Suppressor macrophage (primary cell): ENCODE measurements at places on chromosomes 6 and 20.

DNA sequence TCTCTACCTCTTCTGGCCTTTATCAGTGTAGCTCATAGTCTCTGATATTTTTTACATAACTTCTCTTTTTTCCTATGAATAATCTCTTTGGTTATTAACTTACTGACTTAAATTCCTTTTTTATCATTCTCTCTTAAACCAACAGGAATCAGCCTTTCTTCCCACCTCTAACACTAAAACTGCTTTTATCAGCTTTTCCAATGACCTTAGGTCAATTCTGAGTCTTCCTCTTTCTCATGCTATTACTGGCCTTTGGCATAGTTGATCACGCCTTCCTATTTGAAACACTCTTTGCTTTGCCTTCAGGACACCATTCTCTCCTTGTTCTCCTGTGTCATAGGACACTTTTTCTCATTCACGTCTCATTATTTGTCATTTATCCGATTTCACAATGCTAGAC, 8.1 kb upstream of the HINT3 start:
- peak; percentile 78 for DNase-seq

GRCh38 chr20:41738604-41739206, 120.5 kb upstream of the CHD6 start:
- DNase-seq = peak; percentile 48

GRCh38 chr6:111220383-111221031, 133.2 kb downstream of the SLC16A10 start:
- no peak for DNase-seq

GRCh38 chr6:46407776-46408530, 83.3 kb downstream of the RCAN2 start:
- DNase-seq = no peak

DNA sequence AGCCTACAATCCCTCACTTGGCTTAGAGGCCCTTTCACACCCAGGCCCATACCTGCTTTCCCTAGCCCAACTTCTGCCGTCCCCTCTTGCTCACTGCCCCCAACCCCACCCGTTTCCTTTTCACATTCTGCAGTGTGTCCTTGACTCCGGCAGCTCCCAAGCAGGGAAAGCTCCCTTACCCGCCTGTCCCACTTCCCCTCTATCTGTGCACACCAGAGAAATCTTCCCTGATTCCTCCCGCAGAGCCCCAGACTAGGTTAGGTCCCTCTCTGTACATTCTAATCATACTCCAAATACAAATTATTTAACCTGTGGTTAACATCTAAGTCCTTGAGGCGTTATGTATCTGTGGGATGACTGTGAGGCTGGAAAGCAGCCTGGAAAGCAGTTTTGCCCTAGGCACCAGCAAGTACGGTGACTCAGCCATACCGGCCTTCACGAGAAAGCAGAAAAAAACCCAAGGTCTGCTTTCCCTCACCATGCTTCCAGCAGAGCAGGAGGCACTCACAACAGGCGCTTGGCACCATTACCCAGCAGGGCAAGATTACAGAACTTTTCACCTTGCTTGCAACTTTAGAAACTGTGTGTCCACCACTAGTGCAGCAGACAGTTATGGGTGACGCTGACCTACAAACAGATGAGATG, 22.3 kb downstream of the ELOVL5 start:
- DNase-seq = peak; percentile 20

DNA sequence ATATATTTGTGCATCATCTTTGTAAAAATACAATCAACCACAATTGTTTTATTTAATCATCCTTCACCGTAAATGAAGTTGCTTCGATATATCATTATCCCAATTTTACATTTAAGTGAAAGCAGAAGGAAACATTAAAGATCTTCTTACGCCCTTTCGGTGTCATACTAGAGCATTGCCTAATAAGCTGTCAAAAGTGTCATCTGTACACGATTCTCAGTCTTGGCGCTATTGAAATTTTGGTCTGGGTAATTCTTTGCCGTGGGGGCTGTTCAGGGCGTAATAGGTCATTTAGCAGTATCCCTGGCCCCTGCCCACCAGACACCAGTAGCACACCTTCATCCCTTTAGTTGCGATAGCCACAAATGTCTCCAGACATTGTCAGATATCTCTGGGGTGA, 40.4 kb upstream of the TMEM170B start:
- no peak for DNase-seq

DNA sequence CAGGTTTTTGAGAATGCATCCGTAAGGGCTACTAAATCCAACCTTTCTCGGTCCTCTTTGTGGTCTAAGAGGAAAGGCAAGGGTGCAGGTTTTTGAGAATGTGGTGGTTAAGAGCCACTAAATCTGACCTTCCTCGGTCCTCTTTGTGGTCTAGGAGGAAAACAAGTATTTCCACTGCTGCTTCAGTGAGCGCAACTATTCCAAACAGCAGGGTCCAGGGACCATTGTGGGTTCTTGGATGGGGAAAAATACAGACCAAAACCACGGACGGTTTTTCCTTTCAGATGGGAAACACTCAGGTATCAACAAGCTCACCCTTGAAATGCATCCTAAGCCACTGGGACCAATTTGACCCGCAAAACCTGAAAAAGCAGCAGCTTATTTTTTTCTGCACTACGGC, 21.9 kb downstream of the BTBD9 start:
- no peak for DNase-seq

DNA sequence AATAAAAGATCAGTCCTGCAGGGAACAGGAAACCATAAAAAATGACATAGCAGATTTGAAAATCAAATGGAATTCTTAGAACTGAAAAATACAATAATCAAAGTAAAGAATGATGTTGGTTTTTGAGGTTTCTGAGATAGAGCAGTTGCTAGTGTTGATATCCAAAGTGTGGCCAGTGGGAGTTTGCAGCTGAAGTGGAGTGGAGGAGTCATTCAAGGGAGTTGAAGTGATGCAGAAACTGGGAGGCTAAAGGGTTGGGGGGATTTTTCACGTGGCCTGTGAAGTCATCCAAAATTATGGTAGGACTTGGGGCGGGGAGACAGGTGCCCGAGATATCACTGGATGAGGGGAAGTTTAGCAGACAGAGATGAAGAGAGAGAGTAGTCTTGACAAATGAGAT, 123.6 kb downstream of the CDC5L start:
- no peak for DNase-seq

DNA sequence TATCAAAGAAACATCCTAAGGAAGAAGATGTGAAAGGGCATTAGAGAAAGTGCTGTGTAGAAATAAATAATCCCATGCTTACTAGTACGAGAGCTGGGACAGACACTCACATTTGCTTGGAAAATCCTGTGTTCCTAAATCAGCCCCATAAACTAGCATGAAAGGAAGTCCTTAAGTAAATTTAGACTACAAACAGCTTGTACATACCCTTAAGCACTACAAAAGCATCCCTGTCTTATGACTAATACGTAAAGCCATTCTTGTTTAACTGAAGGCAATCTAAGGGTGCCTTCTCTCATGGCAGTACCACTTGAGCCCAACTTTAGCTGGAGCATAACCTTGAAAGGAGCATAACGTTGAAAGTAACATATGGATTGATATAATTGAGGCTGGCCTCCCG, 15.4 kb upstream of the FOXQ1 start:
- DNase-seq = no peak

GRCh38 chr6:165049362-165049761, 260.0 kb downstream of the C6orf118 start:
- DNase-seq = peak; percentile 0

DNA sequence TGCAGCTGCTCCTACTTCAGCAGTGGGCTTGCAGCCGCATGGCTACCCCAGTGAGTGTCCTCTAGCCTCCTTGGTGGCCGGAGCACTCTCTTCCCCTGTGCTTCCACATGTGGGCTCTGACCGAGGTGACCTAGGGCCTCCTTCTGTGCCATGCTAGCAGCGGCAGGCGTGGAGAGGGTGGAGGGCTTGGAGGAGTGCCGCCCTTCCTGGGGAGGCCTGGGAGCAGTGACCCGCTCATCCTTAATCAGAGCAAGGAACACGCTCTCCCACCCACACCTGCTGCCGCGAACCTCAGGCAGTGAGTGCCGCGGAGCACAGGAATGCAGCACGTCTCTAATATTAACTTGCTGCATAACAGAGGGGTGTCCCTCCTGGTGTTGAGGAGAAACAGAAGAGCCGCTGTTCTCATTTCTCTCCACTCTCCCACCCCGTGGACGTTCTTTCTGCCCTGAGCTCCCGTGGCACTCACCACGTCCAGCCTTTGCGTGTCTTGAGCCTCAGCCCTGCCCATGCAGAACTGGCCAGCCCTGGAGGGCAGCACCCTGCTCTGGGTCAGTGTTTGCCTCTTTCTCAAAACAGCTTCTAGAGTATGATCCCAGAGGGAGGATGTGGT, 31.9 kb downstream of the DUSP22 start:
- no peak for DNase-seq
